ENCODE measurements at places on chromosomes 13 and 19. TPM values are rescaled to one million over a fixed set of nuclear protein-coding genes. Genes with fewer than 3 reads are reported as not detected.
A peak's percentile ranks its signal among the peaks of the same experiment; 100 is the strongest.

DNA sequence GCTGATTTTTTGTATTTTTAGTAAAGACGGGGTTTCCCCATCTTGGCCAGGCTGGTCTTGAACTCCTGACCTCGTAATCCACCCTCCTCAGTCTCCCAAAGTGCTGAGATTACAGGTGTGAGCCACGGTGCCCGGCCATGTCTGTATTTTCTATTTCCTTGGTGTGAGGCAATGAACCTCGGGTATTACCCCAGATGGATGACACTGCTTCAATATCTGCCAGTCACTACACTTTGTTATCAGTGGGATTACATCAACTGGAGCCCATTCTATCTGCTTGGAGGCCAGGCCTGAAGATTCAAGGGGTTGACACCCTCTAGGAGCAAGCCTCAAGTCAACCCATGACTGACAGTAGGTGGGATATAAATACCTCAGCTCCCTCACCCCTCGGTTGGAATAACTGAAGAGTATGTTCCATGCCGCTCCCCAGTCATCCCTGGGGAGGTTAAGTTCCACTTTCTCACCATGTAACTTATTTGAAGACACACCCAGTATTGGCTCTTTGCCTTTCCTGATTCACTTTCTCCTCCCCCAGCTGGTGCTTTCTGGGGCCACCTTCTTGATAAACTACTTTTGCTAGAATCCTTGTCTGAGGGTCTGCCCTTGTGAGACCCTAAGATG lies 992 bp upstream of the ADGRE1 start:
- H3K4me3 ChIP-seq: no peak overlapping the region
- H3K27ac ChIP-seq: no peak overlapping the region
- H3K4me1 ChIP-seq: no peaks in the 10 kb centered on the region
- H3K27me3 ChIP-seq: no peaks in the 10 kb centered on the region
- no peaks in the 10 kb centered on the region for H3K36me3 ChIP-seq

DNA sequence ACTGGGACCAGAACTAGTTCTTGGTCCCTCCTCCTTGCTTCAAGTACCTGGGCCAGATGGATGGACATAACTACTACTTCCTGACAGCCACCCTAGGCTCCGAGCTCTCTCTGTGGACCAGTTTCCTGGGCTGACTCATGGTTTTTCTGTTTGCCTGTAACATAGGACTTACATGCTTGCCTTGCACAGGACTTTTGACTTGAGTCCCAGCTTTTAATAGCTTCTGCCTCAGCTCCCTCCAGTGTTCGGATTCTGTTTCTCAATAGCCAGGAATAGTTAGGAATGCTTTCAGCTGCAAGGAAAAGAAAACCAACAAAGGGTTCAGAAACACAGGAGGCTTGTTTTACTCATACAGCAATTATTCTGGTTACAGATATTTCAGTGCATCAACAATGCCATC lies 405.9 kb downstream of the ZNF536 start:
- peaks cover 4% of the 10 kb centered on the region for H3K4me1 ChIP-seq
- H3K27ac ChIP-seq: no peak overlapping the region
- H3K27me3 ChIP-seq: peaks cover 34% of the 10 kb centered on the region
- H3K36me3 ChIP-seq: no peaks in the 10 kb centered on the region
- no peak overlapping the region for H3K4me3 ChIP-seq
- no peak for DNase-seq

DNA sequence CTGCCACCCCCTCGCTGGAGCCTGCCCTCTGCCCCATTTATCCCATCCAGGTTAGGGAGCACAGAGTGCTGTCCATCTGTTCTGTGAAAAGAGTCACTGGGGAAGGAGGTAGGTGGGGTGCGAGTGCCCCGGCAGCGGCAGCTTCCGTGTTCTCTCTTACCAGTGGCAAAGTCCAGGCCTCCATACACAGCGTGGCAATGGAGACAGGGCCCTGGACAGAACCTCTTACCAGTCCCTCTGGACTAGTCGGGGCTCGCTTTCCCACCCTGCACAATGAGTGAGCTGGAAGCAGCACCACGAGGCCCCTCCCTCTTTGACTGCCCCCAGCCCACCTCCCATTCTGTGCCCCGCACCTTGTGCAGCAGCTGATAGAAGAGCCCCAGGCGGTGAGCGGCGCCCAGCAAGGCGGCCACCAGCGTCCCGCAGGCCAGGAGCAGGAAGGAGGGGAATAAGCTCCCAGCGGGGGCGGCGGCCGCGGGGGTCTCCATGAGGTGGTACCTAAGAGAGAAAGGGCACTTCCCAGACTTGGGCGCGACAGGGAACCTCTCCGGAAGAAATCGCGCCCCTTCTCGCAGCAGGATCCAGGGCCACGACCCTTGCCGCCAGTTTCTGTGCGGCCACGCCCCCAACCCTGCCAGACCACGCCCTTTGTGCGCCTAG lies 17.5 kb downstream of the SYDE1 start:
- H3K27me3 ChIP-seq: no peaks in the 10 kb centered on the region
- H3K4me1 ChIP-seq: peaks cover 25% of the 10 kb centered on the region
- peak; percentile 58 for DNase-seq
- peak overlapping the region; percentile 90 for H3K4me3 ChIP-seq

DNA sequence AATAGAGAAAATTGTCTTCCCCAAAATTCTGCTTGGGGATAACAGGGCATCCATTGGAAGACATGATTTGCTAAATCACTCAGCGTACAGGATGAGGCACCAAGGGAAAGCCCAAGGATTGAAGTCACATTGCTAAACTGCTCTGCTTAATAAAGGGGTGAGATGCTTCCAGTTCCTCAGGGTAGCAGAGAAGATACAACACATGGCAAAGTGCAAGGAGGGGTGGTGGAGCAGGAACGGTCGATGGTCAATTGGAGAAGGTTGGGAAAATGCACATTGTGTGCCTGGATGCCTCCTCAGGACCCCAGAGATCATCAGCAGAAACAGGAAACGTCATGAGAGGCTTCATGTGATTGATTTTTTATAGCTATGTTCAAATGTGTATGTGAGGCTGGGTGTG lies 116.3 kb upstream of the SOX1 start:
- no peak overlapping the region for H3K27ac ChIP-seq
- H3K4me3 ChIP-seq: no peak overlapping the region
- DNase-seq: no peak

DNA sequence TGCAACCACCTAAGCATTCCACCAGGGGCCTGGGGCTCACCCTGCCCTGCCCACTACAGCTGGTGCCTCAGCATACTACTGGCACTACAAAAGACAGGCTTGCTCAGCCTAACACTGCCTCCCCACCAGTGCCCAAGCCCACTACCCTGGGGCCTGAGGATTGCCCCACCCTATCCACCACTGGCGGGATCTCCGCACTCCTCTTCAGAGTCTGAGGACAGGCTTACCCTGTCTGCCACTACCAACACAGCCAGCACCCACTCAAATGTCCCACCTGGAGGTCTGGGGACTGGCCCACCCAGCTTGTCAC lies 27.6 kb upstream of the N4BP2L1 start:
- no peaks in the 10 kb centered on the region for H3K27me3 ChIP-seq
- no peaks in the 10 kb centered on the region for H3K4me1 ChIP-seq
- peaks cover 40% of the 10 kb centered on the region for H3K36me3 ChIP-seq
- no peak overlapping the region for H3K27ac ChIP-seq
- DNase-seq: no peak

GRCh38 chr13:74026753-74027152 lies 107.5 kb downstream of the KLF12 start:
- H3K27ac ChIP-seq: no peak overlapping the region
- no peaks in the 10 kb centered on the region for H3K27me3 ChIP-seq
- H3K4me3 ChIP-seq: no peak overlapping the region

GRCh38 chr19:40718774-40719391 lies 2.0 kb downstream of the ITPKC start:
- peaks cover 53% of the 10 kb centered on the region for H3K4me1 ChIP-seq
- peak; percentile 66 for DNase-seq

DNA sequence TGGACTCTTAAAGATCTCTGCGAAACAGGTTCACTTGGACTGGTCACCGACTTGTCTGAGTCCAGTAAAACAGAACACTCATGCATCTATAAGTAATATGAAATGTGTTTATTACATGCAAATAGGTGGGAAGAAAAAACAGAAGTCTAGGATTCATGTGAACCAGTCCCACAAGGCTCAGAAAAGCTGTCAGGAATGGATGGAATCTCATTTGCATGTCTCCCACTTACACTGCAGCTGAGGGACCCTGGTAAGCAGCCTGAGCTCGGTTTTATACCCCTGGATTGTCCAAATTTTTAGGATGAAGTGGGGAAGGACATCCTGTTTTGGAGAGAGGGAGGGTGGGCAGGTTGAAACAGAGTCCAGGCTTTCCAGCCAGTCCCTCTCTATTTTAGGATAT lies 1545.1 kb upstream of the PCDH20 start:
- no peaks in the 10 kb centered on the region for H3K4me1 ChIP-seq
- DNase-seq: no peak

GRCh38 chr13:99390601-99391000 lies 83.4 kb upstream of the GPR183 start:
- no peak overlapping the region for H3K27ac ChIP-seq
- H3K4me3 ChIP-seq: no peak overlapping the region
- DNase-seq: no peak
- no peaks in the 10 kb centered on the region for H3K27me3 ChIP-seq
- no peaks in the 10 kb centered on the region for H3K4me1 ChIP-seq
- peaks cover 19% of the 10 kb centered on the region for H3K36me3 ChIP-seq

DNA sequence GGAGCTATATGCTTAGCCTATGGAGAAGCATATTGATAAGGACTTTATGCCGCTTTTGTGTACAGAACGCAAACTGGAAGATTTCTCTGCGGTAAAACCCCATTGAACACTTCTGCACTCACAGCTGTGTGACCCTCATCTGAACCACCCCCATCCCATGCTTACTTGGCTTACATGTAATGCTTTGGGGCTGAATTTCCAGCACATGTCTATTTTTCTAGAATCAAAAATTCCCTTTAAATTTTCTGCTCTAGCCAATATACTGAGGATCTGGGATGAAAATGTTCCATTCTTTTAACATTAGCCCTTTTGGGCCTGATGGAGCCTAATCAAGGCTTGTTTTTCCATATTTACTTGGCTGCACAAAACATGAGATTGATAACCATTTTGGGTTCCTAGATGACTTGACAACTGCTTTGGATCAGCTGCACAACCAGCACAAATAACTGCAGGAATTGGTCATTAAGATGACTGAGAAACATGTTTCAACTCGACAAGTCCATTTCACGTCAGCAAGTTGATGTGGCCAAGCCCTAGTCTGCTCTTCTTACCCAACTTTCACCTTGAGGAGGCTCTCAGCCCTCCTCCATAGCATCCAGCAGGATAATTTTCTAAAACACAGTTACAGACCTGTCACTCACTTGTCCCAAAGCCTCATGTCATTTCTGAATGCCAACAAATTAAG lies 52.4 kb downstream of the TNFSF11 start:
- no peak for DNase-seq
- H3K4me3 ChIP-seq: no peak overlapping the region

GRCh38 chr19:44824761-44825160 lies 15.9 kb downstream of the BCAM start:
- no peak overlapping the region for H3K27ac ChIP-seq
- H3K36me3 ChIP-seq: no peaks in the 10 kb centered on the region
- H3K4me3 ChIP-seq: no peak overlapping the region
- DNase-seq: no peak
- H3K27me3 ChIP-seq: peaks cover 13% of the 10 kb centered on the region
- H3K4me1 ChIP-seq: no peaks in the 10 kb centered on the region

GRCh38 chr13:66995203-66995611 lies 234.9 kb downstream of the PCDH9 start:
- no peaks in the 10 kb centered on the region for H3K36me3 ChIP-seq
- peaks cover 24% of the 10 kb centered on the region for H3K4me1 ChIP-seq
- DNase-seq: no peak

- peaks cover 3% of the 10 kb centered on the region for H3K36me3 ChIP-seq
- H3K4me3 ChIP-seq: no peak overlapping the region
- H3K27ac ChIP-seq: no peak overlapping the region
- H3K27me3 ChIP-seq: no peaks in the 10 kb centered on the region
Measured at GRCh38 chr19:41706741-41707501, 1.5 kb upstream of the CEACAM5 start.

DNA sequence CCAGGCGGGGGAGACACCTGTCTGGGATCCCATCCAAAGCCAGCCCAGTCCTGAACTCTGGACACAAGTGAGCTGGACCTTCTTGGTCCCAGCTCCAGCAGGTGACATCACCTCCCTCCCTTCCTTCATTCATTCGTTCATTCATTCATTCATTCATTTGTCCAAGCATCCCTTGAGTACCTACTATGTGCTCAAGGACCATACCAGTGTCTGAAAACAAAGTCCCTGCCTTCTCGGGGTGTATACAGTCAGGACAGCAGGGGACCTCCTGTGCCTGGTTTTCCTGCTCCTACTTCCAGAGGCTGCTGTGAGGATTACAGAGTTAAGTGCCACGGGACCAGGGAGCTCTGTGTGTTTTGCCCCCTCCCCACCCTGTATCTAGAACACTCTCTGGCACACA lies 14.0 kb downstream of the ACER1 start:
- DNase-seq: no peak
- H3K36me3 ChIP-seq: no peaks in the 10 kb centered on the region
- no peak overlapping the region for H3K27ac ChIP-seq
- H3K4me1 ChIP-seq: no peaks in the 10 kb centered on the region
- no peaks in the 10 kb centered on the region for H3K27me3 ChIP-seq
- H3K4me3 ChIP-seq: no peak overlapping the region

- peaks cover 1% of the 10 kb centered on the region for H3K36me3 ChIP-seq
- DNase-seq: no peak
- H3K4me1 ChIP-seq: no peaks in the 10 kb centered on the region
- H3K4me3 ChIP-seq: no peak overlapping the region
- no peaks in the 10 kb centered on the region for H3K27me3 ChIP-seq
- H3K27ac ChIP-seq: no peak overlapping the region
Measured at GRCh38 chr19:51628153-51628939, 1.9 kb downstream of the SIGLEC5 start.

DNA sequence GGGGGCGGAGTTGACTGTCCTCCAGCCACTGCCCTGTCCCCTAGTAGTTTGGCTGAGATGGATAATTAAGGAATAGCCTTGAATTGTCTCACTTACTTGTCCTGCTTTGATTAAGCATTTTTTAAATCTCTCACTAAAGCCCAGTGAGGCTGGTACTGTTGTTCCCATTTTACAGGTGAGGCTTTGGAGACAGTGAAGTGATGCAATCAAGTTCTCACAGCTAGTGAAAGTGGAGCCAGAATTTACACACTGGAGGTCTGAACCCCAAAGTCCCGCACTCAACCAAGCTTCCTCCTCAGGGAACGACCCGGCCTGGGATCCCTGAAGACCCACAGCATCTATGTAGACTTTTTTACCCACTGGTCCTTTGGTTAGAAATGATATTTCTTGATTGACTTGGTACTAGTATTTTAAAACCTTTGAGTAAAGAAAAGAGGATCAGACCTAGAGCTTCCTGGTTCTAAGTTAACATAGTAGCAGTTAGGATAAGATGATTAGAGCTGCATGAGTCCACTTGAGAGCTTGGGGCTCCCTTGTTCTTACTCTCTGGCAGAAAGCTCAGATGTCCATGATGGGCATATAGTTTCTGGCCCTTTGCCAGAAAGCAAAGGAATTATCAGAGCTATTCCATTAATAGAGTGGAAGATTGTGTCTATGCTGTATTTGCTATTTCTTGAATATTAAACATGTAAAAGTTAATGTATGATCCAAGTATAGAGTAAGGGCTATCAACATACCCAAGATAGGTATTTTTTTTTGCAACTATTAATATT lies 154.3 kb downstream of the LMO7 start:
- no peak overlapping the region for H3K4me3 ChIP-seq
- H3K36me3 ChIP-seq: peaks cover 2% of the 10 kb centered on the region
- H3K27ac ChIP-seq: no peak overlapping the region

The CILP2 gene
- total RNA-seq: 23.2 TPM

The VSTM1 gene
- total RNA-seq: not detected

The GJA3 gene
- total RNA-seq: 5.3 TPM

The TUBB4A gene
- 13.0 TPM for total RNA-seq

The IFNL4 gene
- total RNA-seq: 0.14 TPM

The VSTM2B gene
- not detected for total RNA-seq

The NEK3 gene
- total RNA-seq: 27.2 TPM

The TMEM221 gene
- total RNA-seq: 6.0 TPM

The ATP4B gene
- total RNA-seq: not detected

The RPS19 gene
- total RNA-seq: 2,263 TPM

The ERVV-1 gene
- 0.13 TPM for total RNA-seq

The ALOX5AP gene
- 0.25 TPM for total RNA-seq

The IRF3 gene
- total RNA-seq: 89.4 TPM

The LYPD3 gene
- 4.4 TPM for total RNA-seq

All from mesothelial cell of epicardium (in vitro differentiated cells).